Muscle of back (tissue), 13 donors: ENCODE measurements at places on chromosomes 6 and 20. TPM values are rescaled to one million over a fixed set of nuclear protein-coding genes. Genes with fewer than 3 reads are reported as not detected.
A peak's percentile ranks its signal among the peaks of the same experiment; 100 is the strongest.

DNA sequence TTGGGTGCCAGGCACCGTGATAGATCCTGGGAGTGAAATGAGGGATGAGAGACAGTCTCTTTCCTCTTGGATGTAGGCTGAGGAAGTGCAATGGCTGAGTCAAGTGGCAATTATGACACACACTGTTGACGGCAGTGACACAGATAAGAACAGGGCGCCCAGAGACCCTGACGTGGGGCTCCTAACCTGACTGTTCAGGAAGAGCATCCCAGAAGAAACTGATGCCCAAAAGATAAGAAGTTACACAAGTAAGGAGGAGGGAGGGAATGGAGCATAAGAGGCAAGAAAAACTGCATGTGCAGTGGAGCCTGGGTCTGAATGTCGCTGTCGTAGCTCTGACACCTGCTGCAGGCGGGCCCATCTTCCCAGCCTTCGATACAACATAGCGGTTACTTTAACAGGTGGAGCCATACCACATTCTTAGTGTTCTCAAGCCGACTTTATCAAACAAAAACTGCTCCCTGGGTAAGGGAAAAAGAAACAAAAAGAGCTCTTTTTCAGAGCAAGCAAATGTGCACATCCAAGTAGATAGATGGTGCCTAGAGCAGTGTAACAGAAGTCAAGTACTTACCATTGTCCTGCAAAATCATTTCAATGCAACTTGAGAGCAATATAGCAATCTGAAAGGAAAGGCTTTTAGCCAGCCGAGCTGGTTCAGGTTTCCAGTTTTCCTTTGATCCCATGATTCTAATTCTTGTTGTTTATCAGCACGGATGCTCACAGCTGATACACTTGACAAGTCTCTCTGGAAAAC lies 463.9 kb upstream of the JARID2 start:
- no peak for DNase-seq

DNA sequence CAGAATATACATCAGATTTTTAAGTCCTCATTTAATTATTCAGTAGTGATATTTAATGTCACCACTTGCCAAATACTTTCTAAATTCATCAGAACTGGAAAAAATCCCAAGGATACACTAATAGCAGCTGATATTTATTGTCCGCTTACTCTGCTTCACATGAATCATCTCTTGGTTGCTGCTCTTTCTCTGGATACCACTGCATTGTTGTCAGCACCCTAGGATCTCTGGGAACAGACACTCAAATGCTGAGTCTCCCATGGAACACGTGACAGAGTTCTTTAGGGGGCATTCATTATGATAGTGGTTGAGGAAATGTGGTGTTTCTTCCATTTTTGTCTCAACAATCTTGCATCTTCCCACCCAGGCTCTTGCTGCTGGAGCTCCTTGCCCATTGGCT lies 318.0 kb downstream of the RFPL4B start:
- peak; percentile 71 for DNase-seq

The DEFB129 gene
- polyA plus RNA-seq: not detected

The DNAH8 gene
- polyA plus RNA-seq: 3.6 TPM

The PGC gene
- polyA plus RNA-seq: not detected

The SSTR4 gene
- not detected for polyA plus RNA-seq
